NCI-H774 (cell line): ENCODE measurements at places on chromosomes 4 and X.

DNA sequence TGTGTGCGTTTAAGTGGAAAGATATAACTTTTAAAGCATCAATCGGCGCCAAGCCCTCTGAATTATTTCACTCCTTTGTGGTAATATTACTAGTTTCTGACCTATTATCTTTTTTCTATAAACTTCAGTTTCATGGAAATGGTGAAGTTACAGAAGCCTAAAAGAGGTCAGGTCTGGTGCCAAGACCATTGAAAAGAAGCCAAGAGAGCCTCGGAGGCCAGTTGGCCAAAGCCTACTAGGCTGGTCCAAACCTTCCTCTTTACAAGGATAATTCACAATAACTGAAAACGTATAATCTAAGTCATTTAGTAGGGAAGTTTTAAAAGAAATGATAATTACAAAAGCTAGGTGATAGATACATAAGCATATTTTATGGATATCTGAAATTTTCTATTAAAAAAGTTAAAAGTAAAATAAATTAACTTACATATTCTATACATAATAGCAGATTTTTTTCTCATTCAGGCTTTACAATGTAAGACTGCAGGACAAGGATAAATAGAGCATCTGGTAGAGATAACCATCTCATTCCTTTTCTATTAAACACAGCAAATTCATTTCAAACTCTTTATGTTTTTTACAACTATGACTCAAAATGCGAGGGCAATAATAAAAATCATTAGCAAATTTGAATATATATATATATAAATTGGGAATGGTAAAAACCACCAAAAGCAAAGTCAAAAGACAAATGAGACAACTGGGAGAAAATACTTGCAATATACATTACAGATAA is 49.2 kb downstream of the WDFY3 start:
- no peak for DNase-seq

- no peak for DNase-seq
These were observed 14.7 kb downstream of the CXCR3 start for GRCh38 chrX:71603618-71604017.

DNA sequence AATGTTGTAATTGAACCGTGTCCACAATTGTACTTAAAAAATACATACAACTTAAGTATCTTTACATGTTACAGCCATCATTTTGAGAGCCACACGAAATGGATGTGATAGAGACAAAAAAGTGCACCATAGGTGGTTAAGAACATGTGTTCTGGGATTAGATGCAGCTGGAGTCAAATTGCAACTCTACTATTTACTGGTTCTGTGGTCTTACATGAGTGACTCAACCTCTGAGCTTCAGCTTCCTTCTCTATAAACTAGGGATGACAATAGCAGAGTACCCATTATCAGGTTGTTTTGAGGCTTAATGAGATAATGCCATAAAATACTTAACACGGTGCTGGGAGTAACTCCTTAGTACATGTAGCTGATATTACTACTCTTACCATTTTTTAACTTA is 130.4 kb downstream of the IDS start:
- no peak for DNase-seq

GRCh38 chrX:66676990-66677389 is 38.1 kb upstream of the EDA2R start:
- DNase-seq: no peak

DNA sequence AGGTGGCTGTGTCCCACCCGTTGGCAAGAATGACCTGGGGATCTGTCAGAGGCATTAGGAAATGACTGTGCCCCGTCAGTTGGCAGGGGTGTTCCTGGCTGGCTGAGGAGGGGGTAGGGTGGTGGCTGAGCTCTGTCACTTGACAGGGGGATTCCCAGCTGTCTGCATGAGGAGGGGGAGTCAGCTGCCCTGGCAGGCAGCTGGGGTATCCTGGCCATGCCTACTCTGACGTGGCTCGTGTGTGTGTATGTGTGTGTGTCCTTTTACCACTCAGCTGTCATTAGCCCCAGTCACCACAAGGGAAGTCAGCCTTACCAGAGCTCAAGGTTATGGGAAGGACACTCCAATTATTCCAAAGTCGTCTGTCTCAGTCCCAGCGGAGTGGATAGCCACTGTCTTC is 93.2 kb downstream of the EFNB1 start:
- no peak for DNase-seq

DNA sequence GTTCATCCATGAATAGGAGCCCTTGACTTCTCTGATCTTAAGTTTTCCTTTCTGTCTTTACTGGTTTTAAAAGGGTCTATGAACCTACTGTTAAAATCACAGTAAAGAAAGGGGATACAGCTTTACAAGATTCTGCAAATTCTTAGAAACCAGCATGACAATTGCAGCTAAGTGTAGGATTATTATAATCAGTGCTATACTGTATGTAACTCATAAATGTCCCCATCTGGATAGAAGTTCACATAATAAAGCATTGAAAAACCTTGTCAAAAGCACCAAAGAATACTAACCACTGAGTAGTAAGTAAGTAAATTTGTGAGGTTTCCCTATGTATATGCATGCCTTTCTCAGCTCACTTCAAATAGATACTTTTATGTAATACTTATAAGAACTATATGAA is 724.6 kb downstream of the CENPC start:
- DNase-seq: no peak

DNA sequence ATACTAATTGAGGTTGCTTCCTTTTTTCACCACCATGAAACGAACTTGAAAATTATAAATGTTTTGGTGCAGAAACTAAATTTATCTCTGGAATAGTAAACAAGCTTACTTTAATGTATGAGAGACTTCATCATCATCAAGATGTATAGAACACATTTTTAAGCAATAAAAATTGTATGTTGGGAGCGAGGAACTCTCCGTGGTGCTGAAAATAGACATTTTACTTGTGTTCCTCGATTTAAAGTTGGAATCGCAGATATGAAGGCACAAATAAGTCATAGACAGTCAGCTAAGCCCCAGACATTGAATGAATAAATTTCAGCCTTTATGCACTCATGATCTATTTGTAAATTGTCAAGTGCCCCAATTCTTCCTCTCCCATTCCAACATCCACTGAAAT is 310.7 kb downstream of the STK32B start:
- no peak for DNase-seq

GRCh38 chrX:122625239-122625638 is 558.8 kb upstream of the GRIA3 start:
- no peak for DNase-seq

DNA sequence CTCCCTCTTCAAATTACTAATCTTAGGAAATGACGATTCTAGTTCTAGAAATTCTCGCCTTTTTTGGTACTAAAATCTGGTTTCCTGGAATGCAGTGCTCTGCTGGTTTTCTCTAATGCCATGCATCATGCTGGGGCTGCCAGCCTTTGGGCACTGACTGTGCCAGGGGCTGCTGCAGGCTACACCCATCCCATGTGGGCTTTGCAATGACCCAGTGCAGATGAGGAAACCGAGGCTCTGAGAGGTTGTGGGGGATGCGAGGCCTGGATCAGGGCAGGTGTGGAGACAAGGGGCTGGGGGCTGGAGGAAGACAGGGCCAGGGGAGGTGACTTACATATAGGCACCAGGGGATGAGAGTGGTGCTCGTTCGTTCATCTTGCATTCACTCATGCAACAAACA is 95.3 kb downstream of the HMX1 start:
- DNase-seq: no peak

DNA sequence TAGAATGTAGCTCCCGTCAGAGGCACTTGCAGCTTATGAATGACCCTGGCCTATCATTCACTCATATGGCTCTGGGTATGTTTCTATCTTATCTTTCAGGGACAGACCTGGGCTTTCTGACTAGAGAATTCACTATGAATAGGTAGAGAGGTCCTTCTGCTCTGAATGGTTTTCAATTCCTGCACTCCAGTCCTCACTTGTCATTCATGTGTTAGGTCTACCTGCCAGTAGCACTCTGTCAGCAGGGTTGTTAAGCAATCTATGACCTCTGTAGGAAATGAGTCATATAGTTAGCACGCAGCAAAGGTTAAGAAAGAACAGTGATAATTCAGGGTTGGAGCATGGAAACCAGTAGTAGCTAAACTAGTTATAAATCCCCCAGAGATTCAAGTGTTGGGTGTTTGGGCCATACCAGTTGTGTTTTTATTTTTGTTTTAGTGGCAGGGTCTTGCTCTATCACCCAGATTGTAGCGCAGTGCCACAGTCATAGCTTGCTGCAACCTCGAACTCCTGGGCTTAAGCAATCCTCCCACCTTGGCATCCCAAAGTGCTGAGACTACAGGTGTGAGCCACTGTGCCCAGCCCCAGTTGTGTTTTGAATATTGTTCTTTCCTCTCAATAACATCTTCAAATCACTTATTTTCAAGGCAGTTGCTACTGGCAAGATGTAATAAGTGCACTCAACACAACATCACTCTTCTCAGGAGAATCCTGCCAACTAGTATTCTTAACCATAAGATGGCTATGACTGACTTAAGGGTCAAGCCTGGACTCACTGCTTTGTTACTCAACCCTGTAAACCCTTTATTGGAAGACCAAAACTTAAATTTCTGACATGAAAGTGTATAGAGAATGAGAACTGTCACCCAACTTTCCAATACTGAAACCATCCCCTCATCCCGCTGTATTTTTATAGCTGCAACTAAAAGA is 25.1 kb downstream of the ARL13A start:
- no peak for DNase-seq

DNA sequence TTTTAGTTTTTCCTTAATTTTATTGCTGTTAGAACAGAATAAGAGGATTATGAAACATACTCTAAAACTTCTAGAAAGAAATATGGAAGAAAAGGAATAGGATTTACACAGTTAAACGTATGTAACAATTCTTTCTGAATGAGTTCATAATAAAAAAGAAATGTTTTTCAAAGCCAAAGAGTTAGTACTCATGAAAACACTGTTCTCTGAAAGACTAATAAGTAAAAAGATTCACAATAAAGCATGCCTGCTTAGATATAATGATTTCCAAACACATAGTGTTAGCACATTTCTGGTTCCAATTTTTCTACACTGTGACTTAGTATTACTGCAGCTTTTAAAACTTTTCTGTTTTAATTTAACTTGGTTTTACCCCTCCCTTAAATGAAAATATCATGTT is 49.8 kb upstream of the PRSS48 start:
- DNase-seq: no peak

DNA sequence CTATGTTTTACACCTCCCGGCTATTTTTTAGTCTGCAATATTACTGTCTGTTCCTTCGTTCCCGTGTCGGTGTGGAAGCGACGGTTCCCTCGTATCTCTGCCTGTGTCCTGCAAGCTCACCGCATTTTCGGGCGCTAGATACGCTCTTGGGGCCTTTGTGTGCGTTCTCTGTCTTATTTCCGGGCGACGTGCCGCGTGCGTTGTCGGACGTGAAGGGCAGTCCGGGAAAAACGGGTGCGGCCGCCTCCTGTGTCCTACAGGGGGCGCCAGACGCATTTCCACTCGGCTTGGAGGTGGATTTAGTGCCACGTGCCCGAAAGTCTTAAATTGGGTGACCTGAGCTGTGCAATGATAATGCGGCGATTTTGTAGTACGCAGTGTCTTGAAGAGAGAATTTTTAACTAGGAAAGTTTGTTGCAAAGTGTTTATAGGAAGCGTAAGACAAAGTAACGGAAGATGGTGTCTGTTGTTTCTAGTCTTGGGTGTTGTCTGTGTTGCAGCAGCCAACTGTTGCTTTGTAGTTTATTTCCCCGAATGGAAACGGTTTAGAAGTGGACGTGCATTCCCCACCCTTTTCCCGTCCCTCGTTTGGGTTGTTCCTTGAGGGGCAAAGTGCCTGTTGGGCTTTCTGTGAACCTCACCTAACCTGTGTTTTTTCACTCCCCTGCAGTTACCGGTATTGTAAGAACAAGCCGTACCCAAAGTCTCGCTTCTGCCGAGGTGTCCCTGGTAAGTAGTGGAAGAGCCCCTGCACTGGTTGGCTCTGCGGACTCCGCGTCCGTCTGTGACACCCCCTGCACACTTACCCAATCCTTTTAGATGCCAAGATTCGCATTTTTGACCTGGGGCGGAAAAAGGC is 720 bp downstream of the RPL10 start:
- peak; percentile 80 for DNase-seq

- no peak for DNase-seq
These were observed 14.4 kb downstream of the GABRQ start for GRCh38 chrX:152652060-152652459.

GRCh38 chrX:48958635-48959094 is 1.3 kb upstream of the OTUD5 start:
- no peak for DNase-seq

GRCh38 chr4:152165146-152165545 is 370.7 kb downstream of the FBXW7 start:
- no peak for DNase-seq

DNA sequence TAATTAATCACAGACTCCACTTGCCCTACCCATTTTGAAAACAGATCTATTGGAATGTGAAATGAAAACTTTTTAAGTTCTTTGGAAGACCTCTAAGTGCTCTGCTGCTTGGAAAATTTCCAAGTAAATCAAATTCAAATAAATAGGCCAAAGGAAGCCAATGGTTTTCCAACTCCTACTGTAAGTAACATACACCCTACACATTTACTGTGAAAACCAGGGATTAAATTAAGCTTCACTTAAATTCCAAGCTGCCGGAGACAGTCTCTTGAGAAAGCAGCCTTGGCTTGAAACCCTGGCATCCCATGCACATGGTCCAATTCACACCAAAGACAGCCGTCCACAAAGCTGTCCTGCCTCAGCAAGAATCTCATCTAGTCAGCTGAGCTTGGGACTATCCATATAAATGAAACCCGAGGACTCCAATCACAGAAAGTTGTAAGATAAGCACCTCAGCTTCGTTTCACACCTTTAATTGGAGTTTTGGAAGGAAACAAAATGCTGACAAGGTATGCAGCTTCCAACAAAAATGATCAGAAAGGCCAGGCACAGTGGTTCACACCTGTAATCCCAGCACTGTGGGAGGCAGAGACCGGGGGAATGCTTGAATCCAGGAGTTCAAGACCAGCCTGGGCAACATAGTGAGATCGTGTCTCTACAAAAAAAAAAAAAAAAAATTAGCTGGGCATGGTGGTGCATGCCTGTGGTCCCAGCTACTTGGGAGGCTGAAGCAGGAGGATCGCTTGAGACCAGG is 88.6 kb downstream of the APBB2 start:
- DNase-seq: no peak

DNA sequence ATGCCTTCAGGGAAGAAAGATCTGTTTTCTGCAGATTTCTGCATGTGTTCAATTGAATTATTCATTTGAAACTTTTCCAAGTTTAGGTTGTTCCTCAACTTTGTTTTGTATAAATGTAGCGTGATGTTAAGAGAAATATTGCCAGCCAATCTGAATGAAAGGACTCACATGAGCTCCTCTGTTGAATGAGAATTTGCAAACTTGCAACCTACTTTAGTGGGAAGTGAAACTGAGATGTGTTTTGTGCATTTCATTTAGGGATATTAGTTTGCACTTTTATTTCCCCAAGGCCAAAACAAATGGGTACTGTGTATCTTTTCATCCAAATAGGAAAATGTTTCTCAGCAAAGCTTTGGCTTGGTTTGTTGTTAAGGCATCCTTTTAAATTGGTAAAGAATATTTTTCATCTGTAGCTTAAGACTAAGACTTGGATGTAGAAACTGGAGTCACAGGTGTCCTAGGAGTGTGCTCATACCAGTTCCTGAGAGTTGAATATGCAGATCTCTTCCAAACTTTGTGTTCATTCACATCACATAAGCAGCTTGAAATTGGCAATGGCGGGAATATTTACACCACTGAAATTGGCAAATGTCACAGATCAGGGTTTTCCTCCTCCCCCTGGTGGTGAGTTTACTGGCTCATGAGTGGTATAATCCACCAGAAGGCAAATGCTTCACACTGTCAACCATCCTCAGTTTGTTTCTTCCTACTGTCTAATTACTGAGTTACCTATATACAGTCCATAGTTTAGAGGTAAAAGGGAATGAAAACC is 193.6 kb upstream of the BANK1 start:
- no peak for DNase-seq

- no peak for DNase-seq
These were observed 9.4 kb downstream of the CHST7 start for GRCh38 chrX:46582966-46583365.

- DNase-seq: no peak
These were observed 333.2 kb upstream of the MAD2L1 start for GRCh38 chr4:120399826-120400225.
